HAP-1 (cell line): ENCODE measurements at places on chromosomes 3 and 15.

DNA sequence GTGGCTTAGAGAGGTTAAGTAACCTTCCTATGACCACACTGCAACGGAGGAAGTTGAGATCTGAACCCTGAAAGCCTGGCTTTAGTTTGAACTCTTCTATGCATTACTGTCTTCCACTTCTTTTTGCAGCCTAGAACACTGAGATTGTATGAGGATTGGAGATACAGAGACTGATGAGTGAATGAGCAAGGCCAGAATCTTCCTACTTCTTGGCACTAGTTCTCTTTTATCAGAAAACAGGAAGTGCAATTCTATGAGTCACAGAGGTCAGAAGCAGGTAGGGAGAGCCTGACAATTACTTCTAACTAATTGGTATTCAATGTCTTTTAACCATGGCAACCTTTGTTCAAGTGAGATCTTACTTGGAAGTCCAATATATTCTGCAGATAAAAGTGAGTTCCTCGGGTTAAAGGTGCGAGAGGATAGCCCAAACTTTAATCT lies 219.0 kb downstream of the SHQ1 start:
- DNase-seq = no peak

DNA sequence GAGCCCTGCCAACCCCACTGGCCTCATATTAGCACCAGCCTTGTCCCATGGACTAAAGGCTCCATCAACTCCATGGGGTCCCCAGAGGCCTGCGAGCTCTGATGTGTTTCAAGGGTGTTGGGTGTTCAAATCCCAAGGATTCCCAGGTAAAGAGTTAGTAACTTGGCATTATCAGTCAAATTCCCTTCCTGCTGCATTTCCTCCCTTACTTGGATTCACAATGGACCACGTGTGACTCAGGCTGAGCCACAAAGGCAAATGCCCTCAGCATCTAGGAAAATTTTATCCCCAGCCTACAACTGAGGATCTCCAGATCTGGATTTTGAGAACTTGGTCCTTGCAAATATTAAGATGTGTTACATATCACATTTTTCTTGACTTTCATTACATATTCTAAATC lies 58.8 kb downstream of the GADL1 start:
- DNase-seq = no peak

DNA sequence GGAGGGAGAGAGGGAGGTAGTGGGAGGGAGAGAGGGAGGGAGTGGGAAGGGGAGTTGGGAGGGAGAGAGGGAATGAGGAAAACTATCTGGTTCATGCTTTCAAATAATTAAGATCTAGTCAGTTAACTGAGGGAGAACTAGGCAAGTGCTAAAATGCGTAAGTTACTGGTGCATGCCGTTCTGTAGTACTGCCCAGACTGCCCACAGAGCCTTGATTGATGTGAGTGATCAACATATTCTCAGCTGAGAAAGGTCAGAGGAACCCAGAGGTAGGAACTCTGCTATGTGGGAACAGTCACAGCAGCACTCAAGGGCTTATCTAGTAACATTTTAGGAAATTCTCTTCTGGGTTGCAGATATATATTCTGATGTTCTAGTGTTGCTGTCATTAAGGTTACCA lies 149.8 kb upstream of the ROBO1 start:
- DNase-seq = no peak

- DNase-seq = no peak
These were observed 51.3 kb upstream of the KPNA4 start for GRCh38 chr3:160616716-160617115.

DNA sequence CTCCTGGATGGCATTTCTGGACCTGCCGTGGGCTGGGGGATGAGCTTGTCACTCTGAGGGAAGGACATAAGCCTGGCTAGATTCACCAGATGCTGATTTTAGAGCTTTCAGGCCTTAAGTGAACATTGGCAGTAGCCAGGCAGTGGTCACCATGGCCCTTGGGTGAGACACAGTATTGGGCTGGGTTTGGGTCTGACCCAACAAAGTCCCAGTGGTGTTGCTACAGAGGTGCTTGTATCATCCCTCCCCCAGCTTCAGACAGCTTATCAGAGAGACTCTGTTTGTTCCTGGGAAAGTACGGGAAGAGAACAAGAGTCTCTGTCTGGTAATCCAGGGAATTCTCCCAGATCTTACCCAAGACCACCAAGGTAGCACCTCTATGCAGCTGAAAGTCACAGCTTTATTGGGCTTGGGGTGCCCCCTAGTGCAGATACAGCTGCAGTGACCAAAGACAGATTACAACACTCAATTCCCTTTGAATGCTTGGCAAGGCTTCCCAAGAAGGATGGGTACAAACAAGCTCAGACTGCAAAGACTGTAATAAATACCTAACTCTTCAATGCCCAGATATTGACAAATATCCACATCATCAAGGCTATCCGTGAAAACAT lies 9.8 kb upstream of the RUVBL1 start:
- DNase-seq = peak; percentile 68

GRCh38 chr15:44443515-44443914 lies 16.1 kb downstream of the CTDSPL2 start:
- DNase-seq = no peak

GRCh38 chr3:119211193-119211592 lies 29.5 kb downstream of the B4GALT4 start:
- no peak for DNase-seq

GRCh38 chr15:59691194-59691805 lies 2.2 kb upstream of the BNIP2 start:
- peak; percentile 32 for DNase-seq

GRCh38 chr15:46961795-46962194 lies 755.5 kb upstream of the SEMA6D start:
- DNase-seq = no peak

- peak; percentile 49 for DNase-seq
These were observed 27.2 kb upstream of the VPS33B start for GRCh38 chr15:91049378-91050127.

- no peak for DNase-seq
These were observed 383.4 kb downstream of the EPHA6 start for GRCh38 chr3:97197830-97198229.

GRCh38 chr3:58074997-58075396 lies 66.8 kb downstream of the FLNB start:
- DNase-seq = no peak

DNA sequence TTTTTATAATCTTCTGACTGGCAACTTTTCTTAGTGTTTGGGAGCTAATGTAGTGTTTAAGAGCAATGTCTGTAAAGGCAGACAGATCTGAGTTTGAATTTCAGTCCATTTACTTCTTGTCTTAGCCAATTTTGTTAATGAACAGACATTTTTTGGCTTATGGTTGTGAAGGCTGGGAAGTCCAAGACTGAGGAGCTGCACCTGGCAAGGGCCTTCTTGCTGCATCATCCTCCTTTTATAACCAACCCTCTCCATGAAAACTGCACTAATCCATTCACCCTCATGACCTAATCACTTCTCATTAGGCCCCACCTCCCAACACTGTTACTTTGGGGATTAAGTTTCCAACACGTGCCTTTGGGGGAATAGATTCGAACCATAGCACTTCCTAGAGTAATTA lies 164.5 kb downstream of the GAP43 start:
- no peak for DNase-seq

- no peak for DNase-seq
These were observed 138.7 kb downstream of the CHL1 start for GRCh38 chr3:335240-335639.

- no peak for DNase-seq
These were observed 326.4 kb upstream of the SATB1 start for GRCh38 chr3:18751514-18751913.

- DNase-seq = no peak
These were observed 252.9 kb upstream of the ST8SIA2 start for GRCh38 chr15:92140796-92141195.

GRCh38 chr3:180294282-180295027 lies 257.7 kb upstream of the PEX5L start:
- no peak for DNase-seq
